ENCODE measurements at places on chromosomes 4 and X.

DNA sequence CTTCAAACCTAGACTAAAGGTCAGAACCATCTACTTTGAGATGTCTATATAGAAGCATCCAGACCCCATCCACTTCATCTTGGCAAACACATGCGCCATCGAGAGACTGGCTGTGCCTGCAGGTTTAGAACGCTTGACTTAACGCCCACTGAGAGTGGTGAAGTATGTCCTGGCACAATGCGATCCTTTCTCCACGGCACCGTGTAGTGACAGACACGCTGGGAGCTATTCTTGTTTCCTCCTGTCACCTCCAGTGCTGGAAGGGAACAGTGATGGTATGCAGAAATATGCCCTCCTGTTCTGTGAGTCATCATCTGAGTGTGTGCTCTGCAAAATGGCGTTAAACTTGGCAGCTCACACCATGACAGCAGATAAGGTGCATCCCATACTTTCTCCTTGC, 330.2 kb downstream of the NLGN4X start:
- DNase-seq = no peak

DNA sequence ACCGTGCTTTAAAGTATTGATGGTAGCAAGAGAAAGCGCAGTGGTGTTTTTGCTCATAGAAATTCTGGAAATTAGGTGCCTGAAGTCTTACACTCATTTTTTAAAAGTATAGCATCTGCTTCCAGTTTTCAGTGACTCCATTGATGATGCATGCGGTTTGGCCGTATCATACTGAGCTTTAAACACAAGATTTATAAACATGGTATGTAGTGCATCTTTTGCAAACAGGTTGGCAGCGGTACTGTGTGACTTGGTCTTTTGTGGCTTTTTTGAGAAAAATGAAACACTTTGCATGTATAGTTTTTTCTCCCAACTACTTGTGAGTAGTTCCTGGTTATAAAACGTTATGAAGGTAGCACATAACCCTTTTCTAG, 2.0 kb downstream of the DDX3X start:
- DNase-seq = peak; percentile 51

- DNase-seq = peak; percentile 61
Measured at GRCh38 chrX:15242899-15243555, 26.9 kb downstream of the ASB9 start.

GRCh38 chr4:19880206-19880605, 371.5 kb upstream of the SLIT2 start:
- no peak for DNase-seq

DNA sequence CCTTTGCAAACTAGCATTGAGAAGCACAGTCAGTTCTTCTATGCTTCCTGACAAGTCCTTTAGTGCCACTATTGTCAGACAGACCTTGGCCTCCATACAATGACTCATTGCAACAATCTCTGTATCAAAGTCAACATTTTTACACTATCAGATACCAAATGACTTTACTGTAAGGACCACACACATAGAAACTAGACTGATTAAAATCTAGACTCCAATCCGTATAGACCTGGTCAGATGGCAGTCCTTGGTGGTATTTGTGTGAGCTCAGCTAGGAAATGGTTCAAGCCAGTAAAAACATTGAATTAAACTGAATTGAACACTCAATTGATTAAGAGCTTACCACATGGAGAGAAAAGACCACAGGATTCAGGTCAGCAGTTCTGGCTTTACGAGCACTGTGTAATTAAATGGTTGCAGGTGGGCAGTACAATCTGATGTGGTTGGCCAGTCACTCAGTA, 549.8 kb upstream of the LCORL start:
- no peak for DNase-seq

- no peak for DNase-seq
Measured at GRCh38 chr4:101065935-101066485, 281.3 kb downstream of the PPP3CA start.

DNA sequence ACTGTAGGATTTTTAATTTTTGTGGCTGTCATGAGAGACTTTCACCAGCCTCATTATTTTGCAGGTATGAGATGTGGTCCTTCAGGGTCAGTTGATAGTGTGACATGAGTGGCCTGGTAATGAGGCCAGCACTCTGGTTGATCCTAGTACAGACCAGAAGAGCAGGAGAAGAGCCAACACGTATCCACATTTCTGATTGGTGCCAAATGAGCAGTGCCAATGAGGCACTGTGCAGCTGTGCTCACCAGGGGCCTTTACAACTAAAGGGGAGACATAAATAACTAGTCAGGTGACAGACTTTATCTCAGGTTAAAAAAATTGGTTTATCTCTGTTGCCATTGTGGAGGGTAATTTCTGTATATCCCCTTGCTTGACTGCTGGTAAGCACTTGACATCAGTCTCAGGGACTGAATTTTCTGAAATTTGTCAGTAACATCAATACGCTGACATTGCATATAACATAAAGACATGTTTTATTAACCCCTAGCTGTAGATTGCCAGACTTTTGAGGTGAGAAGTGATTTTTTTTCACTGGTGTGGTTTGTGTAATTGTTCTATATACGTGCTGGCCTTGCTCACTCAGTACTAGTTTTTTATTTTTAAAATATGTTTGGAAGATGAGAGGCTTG, 101.2 kb downstream of the AFF1 start:
- DNase-seq = no peak

DNA sequence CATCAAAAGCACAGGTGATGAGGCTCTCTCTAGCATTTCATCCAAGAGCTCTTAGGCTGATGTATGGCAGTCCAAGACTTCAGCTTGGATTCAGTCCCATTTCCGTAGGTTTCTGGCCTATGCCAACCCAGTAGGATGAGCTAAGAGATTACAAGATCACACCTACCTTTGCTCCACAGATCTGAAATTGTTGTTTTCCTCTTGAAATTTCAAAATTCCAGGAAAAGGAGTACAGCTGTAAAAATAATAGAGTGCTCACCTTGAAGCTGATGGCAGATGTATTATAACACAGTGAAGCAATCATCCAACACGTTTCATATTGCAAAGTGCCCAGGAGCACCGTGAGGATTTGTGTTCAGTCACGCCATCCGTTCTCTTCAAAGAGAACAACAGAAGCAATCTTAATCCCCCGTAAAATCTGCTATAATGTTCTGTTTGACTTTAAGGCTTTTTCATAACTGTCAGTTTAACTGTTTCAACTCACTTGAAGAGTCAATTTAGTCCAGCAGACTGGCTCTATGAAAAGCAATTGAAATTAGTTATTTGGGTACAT, 137.5 kb downstream of the CPE start:
- DNase-seq = no peak

- DNase-seq = no peak
Measured at GRCh38 chr4:83009529-83009928, 1.1 kb downstream of the LIN54 start.

- DNase-seq = no peak
Measured at GRCh38 chrX:30111431-30111830, 103.9 kb upstream of the MAGEB2 start.

DNA sequence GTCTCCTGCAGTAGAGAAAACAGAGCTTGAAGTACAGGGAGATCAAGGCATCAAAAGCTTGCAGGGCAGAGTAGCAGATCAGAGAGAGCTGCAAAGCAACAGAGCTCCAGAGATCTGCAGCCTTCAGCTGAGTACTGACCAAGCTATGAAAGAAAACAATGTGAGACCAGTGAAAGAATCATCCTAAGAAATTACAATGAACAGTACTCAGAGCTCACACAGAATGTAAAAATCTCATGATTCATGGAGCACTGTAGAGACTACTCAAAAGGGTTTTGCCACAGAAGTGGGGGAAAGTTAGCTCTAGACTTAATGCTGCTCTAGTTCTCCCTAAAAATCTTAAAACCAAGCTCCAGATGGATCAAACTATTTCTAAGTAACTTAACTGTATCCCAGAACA, 80.0 kb upstream of the MAB21L2 start:
- no peak for DNase-seq

GRCh38 chr4:86947501-86948120, 12.8 kb downstream of the AFF1 start:
- DNase-seq = no peak

- peak; percentile 5 for DNase-seq
Measured at GRCh38 chrX:139204898-139205667, 325.5 kb upstream of the F9 start.

DNA sequence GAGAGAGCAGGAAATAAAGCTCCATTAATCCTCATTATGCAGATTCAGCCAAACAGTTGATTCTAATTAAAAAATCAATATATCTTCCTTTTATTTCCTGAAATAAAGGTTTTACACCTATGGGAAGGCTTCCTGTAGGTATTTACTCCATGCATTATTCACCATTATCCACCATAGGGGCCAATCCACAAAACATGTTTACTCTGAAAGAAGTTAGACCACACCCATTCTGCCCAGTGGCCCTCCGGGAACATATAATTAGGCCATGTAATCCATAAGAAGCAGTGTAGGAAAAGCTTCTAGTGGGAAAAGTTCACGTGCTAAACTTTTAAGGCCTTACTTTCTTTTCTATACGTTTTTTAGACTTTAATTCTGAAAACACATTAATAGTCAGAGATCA, 57.7 kb downstream of the SAT1 start:
- no peak for DNase-seq

- no peak for DNase-seq
Measured at GRCh38 chr4:147360301-147360700, 120.6 kb upstream of the EDNRA start.

DNA sequence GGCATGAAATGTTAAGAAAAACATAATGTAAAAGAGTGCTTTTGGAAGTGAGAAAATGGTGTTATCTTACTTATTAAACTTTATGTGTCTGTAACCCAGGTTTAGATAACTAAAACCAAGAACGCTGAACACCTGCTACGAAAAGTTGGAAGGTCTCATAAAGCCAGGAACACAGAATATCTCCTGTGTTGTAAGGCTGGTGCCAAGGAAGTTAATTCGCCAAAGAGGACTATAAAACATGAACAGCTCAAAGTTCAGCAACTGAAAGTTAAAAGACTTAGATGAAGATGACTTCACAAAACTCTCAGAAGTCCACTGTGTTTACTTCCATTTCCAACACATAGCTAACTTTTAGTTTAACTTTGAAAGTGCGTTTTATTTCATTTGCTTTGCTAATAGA, 54.3 kb downstream of the GPRIN3 start:
- no peak for DNase-seq

DNA sequence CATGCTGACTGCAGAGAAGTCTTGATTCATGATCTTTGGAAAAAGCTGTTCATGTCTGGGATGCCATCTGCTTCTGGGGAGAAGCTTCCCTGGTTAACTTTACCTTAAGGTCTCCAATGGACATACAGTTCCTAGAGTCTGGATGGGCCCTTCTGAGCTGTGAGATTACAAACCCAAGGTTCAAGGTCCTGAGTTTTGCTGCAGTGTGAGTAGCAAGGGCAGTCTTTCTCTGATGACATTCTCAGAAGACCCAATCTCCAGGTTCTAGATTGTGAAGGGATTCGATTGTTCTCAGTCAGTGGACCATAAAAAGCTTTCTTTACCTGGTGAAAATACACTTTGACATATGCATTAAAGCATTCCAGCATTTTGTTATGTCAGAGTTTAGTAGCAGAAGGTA, 179.2 kb downstream of the AASDH start:
- DNase-seq = no peak

DNA sequence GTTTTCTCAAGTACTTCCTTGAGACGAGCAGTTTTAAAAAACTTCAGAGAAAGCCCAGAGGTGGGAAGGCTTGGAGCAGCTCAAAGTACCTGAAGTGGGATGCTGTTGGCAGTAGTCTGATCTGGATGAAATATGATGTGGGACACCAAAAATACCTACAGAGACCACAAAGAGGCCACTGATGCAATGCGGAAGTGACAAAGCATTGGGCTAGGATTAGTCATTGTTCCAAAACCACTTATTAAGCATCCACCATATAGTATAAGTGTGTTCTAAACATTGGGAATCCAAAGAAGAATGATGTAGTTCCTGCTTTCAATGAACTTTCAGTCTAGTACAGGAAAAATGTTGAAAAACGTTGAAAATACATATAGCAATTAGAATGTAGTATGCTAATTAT, 386.1 kb upstream of the CNKSR2 start:
- no peak for DNase-seq

DNA sequence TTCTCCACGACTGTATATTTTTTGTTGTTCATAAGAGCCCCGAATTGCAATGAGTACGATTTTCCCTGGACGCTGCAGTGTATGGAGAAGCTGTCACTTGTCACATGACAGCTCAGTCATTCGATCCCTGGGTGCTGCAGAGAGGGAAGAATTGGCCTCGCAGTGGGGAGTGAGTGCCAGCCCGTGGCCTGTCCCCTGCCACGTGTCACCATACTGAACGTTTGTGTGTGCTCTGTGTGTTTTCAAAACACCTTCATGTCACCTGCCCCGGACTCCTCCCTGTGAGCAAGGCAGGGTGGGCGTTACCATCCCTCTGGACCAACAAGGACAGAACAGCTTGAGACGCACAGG, 77.9 kb downstream of the TBL1X start:
- no peak for DNase-seq

DNA sequence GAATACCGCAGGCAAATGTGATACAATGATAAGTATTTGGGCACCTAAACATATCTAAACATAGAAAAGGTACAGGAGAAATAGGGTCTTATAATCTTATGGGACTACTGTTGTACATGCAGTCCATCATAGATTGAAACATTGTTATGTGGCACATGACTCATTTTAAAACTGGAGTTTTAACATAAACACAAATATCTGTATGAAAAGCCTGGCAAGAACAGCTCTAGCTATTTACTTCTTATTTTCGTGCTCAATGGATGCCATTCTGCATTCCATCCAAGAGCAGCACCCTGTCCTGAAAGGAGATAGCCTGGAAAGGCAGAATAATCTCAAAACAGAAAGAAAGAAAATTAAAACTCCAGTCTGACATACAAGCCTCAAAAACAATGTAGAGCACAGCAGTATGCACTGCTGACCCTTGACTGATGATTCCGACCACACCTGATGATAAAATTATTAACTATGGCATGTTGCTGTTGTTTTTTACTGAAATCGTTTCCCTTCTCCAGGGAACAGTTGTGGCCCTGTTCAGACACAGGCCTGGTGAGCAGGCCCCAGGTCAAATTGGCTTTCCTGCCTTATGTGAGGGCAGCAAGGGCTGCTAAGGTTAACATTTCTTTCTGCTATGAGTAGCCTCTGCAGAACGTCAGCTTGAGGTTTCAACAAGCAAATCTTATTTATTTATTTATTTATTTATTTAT, 152.7 kb downstream of the APBB2 start:
- no peak for DNase-seq

- no peak for DNase-seq
Measured at GRCh38 chr4:63430105-63430504, 979.1 kb downstream of the TECRL start.

DNA sequence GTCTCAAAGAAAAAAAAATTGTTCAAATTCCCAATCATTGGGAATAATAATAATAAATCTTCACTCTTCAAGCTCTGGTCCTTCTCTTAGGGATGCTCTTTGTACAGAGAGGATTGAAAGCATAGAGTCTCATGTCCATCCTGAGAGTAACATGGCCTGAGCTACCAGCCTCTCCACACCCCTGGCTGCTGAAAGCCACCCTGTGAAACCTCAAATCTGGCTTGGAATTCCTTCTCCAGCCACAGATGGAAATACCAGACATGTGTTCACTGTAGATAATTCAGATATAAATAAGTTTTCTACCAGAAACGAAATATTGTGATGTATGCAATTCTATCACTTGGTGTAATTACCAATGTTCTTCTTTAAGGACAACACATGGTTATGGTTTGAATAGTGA, 140.6 kb downstream of the ARSF start:
- no peak for DNase-seq

- no peak for DNase-seq
Measured at GRCh38 chr4:149466446-149466845, 349.2 kb downstream of the IQCM start.

GRCh38 chr4:19803406-19803805, 448.3 kb upstream of the SLIT2 start:
- DNase-seq = no peak

GRCh38 chrX:48600226-48600625, 2.9 kb downstream of the WDR13 start:
- no peak for DNase-seq

Measured in activated naive CD4-positive, alpha-beta T cell treated with anti-CD3 and anti-CD28 coated beads for 36 hours (primary cell).